ENCODE measurements at places on chromosomes 4 and X. TPM values are rescaled to one million over a fixed set of nuclear protein-coding genes. Genes with fewer than 3 reads are reported as not detected.

The CTSO gene
- total RNA-seq: 2.9 TPM

The GUCY1A1 gene
- total RNA-seq: 0.54 TPM

- no peaks in the 10 kb centered on the region for H3K36me3 ChIP-seq
- H3K4me3 ChIP-seq: no peak overlapping the region
- no peak overlapping the region for H3K27ac ChIP-seq
- H3K4me1 ChIP-seq: no peaks in the 10 kb centered on the region
- no peaks in the 10 kb centered on the region for H3K27me3 ChIP-seq
These were observed 629.2 kb downstream of the KLHL13 start for GRCh38 chrX:117487421-117487820.

The GLOD5 gene
- not detected for total RNA-seq

The HELT gene
- total RNA-seq: not detected

The ZNF275 gene
- 8.3 TPM for total RNA-seq

The ARHGAP24 gene
- 24.0 TPM for total RNA-seq

The NHSL2 gene
- 0.83 TPM for total RNA-seq

DNA sequence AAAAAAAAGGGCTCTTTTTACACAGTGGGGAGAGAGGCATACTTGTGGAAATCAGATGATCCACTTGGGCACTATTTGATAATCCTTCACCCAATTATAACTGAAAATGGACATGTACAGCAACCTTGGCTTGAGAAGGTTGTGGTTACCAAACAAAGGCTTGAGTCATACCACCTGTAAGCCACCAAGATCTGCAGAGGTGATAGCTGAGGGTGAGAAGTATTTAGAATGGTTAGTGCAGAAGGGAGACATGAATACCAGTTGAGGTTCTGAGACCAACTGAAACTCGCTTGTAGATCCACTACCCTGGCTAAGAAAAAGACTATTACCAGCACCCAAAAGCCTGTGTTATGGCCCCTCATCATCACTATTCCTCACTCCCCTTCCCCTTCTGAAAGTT, 614.0 kb downstream of the STIM2 start:
- no peaks in the 10 kb centered on the region for H3K27me3 ChIP-seq
- H3K4me1 ChIP-seq: no peaks in the 10 kb centered on the region
- H3K4me3 ChIP-seq: no peak overlapping the region

DNA sequence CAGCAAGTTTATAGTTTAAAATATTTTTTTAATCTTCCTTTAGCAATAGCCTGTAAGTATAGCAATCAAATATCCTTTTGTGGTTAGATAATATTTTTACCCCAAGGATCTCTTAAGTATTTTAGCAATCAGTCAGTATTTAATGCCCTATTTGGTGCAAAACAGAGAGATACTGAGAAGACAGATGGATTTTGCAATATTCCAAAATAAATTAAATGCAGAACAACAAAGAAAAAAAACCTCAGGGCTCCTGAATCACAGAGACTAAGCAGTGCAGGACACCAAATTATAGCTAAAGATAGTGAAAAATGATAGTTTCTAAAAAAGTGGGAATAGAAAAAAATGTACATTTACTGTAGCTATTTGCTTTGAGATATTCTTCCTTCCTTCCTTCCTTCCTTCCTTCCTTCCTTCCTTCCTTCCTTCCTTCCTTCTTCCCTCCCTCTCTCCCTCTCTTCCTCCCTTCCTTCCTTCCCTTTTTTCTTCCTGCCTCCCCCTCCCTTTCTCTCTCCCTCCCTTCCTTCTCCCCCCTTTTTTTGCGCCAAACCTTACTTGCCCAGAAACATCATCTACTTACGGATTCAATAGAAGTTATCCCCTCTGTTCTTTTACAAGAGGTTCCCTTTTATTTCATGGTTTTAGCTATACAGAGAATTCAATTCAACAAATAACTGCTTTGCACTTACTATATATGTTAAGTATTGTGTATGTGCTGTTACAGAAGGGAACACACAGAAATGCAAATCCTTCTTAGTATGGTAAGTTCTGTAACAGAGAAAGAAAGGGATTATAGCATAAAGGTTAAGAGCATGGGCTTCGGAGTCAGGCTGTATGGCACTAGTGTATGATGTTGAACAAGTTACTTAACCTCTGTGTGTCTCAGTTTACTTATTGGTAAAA, 219.0 kb downstream of the CPE start:
- no peaks in the 10 kb centered on the region for H3K36me3 ChIP-seq
- no peak for DNase-seq
- H3K4me3 ChIP-seq: no peak overlapping the region
- no peak overlapping the region for H3K27ac ChIP-seq

GRCh38 chr4:86386817-86387415, 27.1 kb upstream of the MAPK10 start:
- no peak for DNase-seq
- H3K4me3 ChIP-seq: no peak overlapping the region
- no peaks in the 10 kb centered on the region for H3K4me1 ChIP-seq
- no peaks in the 10 kb centered on the region for H3K36me3 ChIP-seq

DNA sequence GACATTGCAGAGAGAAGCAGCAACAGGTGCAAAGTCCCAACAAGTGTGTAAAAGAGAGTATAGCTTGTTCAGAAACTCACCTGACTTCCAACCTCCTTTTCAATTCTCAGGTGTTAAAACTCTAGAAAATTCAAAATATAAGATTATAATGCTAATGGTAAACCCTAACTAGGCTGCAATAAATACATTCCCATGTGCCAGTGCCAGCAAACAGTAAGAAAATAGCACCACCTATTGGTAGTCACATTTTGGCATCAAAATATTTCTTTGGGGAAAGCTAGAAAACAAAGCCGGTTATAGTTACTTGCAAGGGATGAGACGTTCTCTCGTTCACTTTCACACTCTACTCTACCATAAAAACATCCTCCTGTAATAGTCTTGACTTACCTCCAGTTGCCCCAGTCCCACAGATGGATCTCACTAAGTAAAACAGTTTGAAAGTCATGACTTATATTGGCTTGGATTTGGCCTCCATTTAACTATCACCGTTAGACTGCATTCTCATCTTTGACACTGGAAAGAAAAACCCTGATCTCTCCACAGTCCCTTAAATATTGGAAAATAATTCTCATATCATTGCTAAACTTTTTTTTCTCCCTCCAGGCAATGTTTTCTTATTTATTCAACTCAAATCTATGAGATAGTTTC, 9.6 kb downstream of the BMP3 start:
- peak; percentile 35 for DNase-seq
- H3K36me3 ChIP-seq: no peaks in the 10 kb centered on the region
- H3K27me3 ChIP-seq: peaks cover 1% of the 10 kb centered on the region
- H3K4me3 ChIP-seq: no peak overlapping the region
- H3K27ac ChIP-seq: no peak overlapping the region

DNA sequence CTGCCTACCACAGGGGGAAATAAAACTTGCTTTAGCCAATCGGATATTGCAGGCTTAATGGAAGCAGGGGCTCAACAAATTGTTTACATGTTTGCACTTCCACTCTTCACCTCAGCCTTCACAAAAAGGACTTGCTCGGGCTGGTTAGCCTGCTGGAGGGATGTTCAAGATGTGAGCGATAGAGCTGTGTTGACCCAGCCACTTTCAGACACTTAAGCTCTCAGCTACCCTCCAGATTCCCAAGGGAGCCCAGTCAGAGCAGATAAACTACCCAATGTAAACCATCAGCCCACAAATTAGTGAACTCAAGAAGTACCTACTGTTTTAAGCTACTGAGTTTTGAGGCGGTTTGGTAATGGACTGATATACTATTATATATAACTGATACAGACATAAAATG, 508.4 kb upstream of the FTHL17 start:
- H3K4me1 ChIP-seq: no peaks in the 10 kb centered on the region
- DNase-seq: peak; percentile 6
- no peaks in the 10 kb centered on the region for H3K27me3 ChIP-seq
- H3K27ac ChIP-seq: no peak overlapping the region
- no peaks in the 10 kb centered on the region for H3K36me3 ChIP-seq

DNA sequence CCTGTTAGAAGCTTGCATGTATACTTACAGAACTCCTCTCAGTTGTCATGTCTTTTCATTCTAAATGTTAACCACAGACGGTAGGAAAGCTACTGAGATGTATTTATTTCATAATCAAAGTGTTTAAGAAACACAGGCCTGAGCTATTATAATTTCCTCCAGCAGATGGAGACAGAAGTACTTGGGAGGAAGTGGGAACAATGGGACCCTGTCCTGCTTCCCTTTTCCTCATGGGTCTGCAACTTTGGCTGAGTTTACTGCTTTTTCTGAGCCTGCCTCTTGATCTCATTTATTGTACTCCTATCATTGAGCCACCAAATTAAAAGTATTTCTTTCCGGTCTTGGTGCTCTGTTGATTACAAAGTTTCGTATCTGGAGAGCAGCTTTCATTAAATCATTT, 67.7 kb upstream of the SPANXN2 start:
- H3K27ac ChIP-seq: no peak overlapping the region
- DNase-seq: no peak
- no peaks in the 10 kb centered on the region for H3K36me3 ChIP-seq
- H3K4me1 ChIP-seq: no peaks in the 10 kb centered on the region

Data from IMR-90 (cell line).